ENCODE measurements at places on chromosomes 5 and 9.

- DNase-seq: no peak
These were observed 40.1 kb downstream of the PCDHGC5 start for GRCh38 chr5:141529002-141529401.

- DNase-seq: peak; percentile 75
These were observed 200.4 kb downstream of the LRRC70 start for GRCh38 chr5:62779010-62779422.

- DNase-seq: no peak
These were observed 137.8 kb upstream of the RGMB start for GRCh38 chr5:98635656-98636055.

GRCh38 chr5:57009811-57010210 lies 57.9 kb upstream of the MIER3 start:
- DNase-seq: no peak

DNA sequence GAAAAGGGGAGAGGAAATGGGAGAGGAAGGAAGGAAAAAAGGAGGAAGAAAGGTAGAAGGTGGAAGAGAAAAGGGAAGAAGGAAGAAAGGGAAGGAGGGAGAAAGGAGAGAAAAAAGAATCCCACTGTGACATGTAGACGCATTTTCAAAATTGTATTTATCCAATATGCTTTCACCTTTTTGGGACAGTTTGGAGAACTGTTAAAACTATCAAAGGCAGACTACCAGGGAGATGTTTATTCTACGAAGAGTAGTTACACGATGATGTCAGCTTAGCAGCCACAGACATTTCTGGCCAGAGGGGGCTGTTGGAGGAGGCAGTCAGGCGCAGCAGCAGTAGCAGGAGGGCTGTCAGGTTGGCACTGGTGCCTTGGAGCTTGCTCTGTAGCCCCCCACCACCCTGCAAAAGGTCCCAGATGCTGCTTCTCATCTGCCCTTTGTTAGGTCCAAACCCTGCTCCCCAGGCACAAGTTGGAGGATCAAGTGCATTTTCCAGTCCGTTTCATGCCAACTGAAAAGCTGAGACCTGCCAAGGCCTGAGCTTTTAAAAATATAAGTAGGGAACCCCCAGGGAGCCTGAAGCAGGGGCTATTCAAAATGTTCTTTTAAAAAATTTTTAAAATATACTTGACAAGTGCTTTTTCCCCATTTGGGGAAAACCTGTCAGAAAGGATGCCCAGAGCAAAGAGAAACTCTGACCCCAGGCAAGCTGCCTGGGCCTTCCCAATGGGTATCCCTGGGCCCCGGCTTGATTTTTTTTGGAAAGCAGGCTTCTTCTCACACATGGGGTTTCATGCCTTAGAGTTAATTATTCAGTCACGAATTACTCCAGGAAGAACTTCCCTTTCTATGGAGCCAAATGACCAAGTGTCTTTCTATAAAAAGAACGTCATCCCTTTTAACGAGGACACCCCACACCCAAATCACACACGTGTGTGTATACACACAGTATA lies 203.3 kb downstream of the SLIT3 start:
- no peak for DNase-seq

GRCh38 chr9:35350212-35350611 lies 139.7 kb upstream of the RUSC2 start:
- DNase-seq: no peak

DNA sequence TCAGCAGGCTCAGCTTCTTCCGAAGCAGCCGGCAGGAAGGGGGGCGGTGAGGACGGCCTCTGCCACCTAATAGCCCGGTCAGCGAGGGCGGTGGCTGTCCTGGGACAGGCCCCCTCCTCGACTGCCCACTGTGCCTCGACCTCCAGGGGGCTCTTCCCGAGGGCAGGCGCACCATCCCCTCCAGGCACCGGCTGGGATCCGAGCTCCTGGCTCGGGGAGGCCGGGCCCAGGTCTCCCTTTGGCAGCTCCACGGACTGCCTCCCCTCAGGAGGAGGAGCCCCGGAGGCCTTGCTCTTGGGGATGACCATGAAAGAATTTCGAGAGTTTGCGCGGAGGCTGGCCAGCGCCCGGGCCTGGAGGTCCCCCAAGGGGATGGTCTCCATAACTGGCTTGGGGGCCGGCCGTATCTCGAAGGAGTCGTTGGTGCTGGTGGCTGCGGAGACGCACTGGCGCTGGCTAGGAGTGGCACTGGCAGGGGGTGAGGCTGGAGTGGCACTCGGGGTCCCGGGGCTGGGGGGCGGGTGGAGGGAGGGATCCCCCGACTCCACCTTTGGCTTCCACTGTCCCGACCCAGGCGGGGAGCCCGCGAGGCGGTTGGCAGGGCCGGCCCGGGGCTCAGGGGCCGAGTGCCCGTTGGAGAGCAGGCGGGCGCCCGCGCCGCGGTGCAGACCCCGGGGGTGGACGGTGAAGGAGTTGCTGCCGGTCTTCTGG lies 975 bp downstream of the TPRN start:
- DNase-seq: no peak

GRCh38 chr5:14257995-14258403 lies 114.9 kb downstream of the TRIO start:
- DNase-seq: no peak

DNA sequence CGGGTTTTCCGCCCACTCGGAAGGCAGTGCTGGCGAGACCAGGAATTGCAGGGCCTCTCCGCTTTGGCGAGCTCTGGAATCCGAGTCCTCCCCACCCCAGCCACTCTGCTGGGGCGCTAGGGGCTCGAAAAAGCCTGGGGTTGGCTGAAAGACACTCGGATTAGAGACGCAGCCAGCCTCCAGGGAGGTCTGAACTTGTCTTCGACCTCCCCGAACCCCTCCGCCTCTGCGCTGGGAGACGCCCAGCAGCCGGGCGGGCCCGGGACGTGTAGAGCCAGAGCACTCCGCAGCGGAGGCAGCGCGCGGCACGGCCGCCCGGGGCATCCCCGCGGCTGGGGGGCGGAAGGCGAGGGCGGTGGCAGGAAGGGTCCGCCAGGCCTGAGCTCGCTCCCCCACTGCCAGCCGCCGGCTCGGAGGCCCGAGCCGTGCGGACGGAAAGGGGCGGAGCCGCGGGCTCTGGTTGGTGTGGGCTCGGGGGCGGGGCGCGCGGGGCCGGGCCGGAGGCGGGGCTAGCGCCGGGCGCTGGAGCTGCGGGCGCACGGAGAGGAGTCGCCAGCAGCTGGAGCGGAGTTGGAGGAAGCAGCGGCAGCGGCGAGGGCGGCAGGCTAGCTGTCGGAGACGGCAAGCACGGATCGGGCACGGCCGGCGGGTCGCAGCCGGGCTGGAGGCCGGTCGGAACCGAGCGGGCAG lies at the start of gene PIK3R1:
Gene PIK3R1, plus strand, starts transcription at position 549 of the 690 bp plus-strand sequence. CDS start 10,920 bp downstream, outside the sequence.
- peak; percentile 96 for DNase-seq

DNA sequence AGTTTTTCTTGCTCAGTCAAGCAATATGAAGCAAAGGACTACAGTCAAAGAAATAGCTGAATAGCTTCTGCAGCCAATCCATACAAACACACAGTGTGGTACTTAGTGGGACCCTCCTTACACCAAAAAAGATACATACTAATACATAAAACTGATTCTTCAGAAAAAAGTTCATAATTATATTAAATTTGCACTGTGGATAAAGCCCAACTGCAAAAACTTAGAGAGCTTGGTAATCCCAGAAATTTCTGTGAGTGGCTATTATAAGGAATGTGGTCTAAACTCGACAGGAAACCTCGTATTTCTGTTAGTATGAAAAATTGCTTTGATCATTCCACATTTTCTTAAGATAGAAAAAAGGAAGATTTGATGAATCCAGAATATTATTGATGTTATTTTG lies 245.4 kb downstream of the FBXL17 start:
- DNase-seq: no peak

DNA sequence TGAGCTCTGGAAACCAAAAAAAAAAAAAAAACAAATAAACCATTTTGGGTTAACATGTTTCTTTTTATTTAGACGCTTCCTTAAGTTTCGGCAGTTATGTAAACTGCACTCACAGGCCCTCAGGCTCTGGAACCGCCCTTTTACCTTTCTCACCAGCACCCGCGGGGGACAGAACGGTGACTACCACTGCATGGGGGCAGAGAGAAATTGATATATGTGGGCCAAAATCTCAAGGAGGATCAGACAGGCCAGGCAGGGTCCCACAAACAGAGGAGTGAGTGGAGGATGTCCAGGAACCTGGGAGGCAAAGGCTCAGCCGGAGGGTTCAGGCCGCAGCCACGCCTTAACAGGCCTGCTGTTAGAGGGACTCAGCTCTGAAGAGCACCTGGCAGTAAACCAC lies 54.4 kb downstream of the IRX2 start:
- DNase-seq: no peak

DNA sequence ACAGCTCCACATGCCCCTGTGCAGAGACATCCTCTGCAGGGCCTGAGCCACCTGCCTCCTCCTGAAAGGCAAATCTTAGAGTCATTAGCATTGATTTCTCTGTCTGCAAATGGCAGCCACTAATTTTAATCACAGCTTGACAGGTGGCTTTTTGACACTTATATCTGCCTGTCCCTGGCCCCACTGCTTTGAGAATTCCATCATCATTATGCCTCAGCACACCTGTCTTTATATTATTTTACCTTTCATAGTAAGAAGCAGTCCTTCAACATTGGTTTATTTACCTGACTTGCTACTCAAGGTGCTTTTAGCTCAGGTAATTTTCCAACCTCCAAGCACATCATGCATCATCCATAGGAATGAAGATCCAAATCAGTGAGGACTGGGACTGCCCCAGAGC lies 451.3 kb downstream of the MTRR start:
- DNase-seq: no peak

Data from inflammatory macrophage treated with lipopolysaccharide for 1 hour (primary cell).